ENCODE measurements at places on chromosomes 13 and 19. TPM values are rescaled to one million over a fixed set of nuclear protein-coding genes. Genes with fewer than 3 reads are reported as not detected.
A peak's percentile ranks its signal among the peaks of the same experiment; 100 is the strongest.

Gene SIPA1L3
- 6.1 TPM for total RNA-seq

Gene ZNF497
- total RNA-seq = 0.08 TPM

Gene SMIM17
- not detected for total RNA-seq

Gene ZNF726
- total RNA-seq = not detected

Gene CFAP97D2
- not detected for total RNA-seq

Gene C19orf85
- not detected for total RNA-seq

Gene PNKP
- 20.6 TPM for total RNA-seq

Gene FBXW9
- total RNA-seq = 1.3 TPM

Gene ADGRE2
- total RNA-seq = 0.96 TPM

- no peak for DNase-seq
Measured at GRCh38 chr19:23436944-23437343, 41.7 kb upstream of the ZNF91 start.

GRCh38 chr13:93726173-93726957, 499.8 kb downstream of the GPC6 start:
- no peak for DNase-seq

GRCh38 chr13:76904507-76904906, 18.3 kb upstream of the KCTD12 start:
- DNase-seq = no peak

- DNase-seq = no peak
Measured at GRCh38 chr13:112802802-112803195, 113.0 kb downstream of the ATP11A start.

DNA sequence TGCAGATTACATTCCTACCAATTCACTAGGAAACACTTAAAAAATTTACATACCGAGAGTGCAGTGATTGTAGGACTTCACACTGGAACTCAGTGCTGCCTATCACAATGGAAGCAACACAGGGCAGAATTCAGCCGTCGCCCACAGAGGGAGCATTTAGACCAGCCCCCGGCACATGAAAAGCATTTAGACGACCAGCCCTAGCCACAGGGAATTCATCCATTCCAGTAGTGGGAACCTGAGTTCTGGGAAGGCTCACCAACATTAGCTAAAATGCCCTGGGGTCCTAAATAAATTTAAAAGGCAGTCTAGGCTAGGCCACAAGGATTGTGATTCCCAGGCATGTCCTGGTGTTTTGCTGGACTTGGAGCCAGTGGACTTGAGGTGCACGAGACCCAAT, 155.2 kb downstream of the LIG4 start:
- DNase-seq = no peak

- peak; percentile 15 for DNase-seq
Measured at GRCh38 chr19:47390533-47391488, 28.5 kb downstream of the MEIS3 start.

DNA sequence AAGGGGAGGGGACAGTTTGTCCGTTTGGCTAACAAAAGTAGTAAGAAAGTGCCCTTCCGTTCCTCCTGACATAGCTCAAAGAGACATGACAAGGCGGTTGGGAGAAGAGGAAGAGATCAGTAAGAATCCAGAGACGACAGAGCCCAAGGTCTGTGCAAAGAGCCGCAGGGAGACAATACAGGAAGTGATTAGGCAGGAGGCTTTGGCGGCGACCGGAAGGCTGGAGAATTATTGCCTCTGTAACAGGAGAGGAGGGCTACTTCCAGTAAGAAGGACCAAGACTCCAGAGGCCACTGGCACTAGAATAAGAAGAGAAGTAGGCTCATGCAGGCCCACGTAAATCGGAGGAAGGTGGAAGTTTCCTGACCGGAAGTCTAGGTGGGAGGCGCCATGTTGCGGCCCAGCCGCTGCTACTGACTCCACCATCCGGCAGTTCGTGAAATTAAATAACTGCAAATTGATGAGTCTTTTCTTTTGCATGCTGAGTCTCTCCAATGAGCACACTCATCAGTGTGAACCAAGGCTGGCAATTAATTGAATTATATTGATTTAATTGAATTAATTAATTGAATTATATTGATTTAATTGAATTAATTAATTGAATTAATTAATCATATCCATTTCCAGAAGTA, 9.9 kb downstream of the RFX2 start:
- DNase-seq = peak; percentile 61

- no peak for DNase-seq
Measured at GRCh38 chr13:49367640-49368422, 76.0 kb downstream of the CAB39L start.

DNA sequence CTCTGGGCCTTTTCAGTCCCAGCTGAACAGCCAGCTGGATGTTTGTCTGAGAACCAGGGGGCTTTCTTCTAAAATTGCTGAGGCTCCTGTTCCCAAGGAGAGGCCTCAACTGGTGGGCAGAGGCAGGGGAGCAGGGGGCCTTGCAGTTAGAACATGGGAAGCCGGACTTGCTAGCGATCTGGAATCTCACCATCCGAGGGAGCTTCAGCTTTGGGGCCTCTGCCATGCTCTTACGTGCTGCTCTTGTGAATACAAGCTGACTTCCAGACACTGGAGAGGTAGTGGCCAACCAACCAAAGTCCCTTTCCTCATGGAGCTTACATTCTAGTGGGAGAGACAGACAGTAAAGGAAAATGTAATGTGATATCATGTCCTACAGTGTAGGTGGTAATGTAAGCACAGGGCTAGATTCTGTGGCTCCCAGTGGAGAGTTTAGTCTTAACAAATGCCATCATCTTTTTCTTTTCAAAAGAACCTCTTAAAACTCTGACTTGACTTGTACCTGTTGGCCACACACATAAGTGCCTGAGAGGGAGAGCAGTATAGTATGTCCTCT, 22.2 kb downstream of the SHISA2 start:
- DNase-seq = no peak

GRCh38 chr13:24287748-24288287, 21.6 kb upstream of the C1QTNF9 start:
- no peak for DNase-seq

- DNase-seq = no peak
Measured at GRCh38 chr19:51681286-51681941, 11.7 kb upstream of the SPACA6 start.

GRCh38 chr13:48783181-48783630, 129.5 kb downstream of the CYSLTR2 start:
- peak; percentile 70 for DNase-seq

DNA sequence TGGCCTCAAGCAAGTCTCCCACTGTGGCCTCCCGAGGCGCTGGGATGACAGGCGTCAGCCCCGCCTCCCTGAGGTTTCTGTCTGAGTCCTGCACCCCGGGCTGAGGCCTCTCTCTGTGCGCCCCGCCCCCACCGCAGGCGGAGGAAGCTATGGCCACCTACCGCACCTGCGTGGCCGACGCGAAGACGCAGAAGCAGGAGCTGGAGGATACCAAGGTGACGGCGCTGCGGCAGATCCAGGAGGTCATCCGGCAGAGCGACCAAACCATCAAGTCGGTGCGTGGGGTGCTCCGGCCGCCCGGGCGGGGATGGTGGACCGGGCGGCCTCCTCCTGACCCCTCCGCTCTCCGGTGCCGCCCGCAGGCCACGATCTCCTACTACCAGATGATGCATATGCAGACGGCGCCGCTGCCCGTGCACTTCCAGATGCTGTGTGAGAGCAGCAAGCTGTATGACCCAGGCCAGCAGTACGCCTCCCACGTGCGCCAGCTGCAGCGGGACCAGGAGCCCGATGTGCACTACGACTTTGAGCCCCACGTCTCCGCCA, 12.7 kb downstream of the ARHGAP45 start:
- no peak for DNase-seq

DNA sequence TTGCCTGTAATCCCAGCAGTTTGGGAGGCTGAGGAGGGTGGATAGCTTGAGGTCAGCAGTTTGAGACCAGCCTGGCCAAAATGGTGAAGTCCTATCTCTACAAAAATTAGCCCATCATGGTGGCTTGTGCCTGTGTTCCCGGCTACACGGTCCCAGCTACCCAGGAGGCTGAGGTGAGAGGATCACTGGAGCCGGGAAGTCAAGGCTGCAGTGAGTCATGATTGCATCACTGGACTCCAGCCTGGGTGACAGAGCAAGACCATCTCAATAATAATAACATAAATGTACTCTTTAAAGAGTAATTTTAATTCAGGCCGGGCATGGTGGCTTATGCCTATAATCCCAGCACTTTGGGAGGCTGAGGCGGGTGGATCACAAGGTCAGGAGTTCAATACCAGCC, 38.7 kb downstream of the SKA3 start:
- no peak for DNase-seq

GRCh38 chr19:1125601-1126467, 22.0 kb downstream of the GPX4 start:
- no peak for DNase-seq

DNA sequence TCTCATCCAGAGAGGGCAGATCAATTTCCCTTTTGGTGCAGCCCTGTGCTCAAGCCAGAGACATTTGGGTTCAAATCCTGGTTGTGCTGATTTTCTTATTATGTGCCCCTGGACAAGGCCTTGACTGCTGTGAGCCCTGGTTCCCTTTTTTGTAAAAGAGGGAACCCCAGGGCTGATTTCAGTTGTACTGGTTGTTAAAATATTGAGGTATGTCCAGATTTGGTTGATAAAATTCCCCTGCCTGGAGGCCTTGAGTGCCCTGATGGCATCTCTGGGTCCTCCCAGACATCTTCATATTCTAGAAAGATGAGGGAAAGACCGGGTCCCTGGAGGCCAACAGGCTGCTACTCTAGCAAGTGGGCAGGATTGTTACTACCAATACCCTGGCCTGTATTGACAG, 14.4 kb upstream of the PLAUR start:
- DNase-seq = no peak

- DNase-seq = no peak
Measured at GRCh38 chr19:18517606-18518005, 4.3 kb downstream of the ELL start.

DNA sequence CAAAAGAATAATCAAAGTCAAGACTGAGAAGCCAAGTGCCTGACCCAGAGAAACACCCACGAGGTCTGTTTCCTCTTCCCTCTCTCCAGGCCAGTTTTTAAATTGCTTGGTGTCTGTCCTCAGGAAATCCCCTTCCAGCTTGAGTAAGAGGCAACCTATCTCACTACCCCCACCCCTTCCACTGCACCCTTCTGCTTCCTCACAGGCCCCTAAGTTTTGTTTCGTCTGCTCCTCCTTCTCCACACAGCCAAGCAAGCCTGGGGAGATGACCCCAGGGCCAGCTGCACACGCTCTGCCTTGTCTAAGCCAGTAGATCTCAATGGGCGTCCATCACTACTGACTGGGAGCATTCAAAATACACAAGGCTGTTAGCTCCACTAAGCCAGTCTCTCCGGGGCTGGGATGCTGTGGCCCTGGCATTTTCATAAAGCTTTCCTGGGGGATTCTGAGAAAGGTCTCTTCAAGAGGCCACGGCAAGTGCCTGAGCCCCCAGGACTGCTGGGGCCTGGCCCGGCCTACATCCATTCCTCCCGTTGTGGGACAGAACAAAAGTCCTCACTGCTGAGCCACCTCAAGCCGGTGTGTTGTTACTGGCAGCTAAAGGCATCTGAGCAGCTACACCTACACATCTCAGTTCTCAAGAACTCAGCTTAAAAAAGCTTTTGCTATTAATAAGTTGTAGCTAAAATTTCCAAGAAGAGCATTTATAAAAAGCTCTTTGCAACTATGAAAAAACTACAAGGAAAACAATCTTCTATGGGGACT, 14.9 kb upstream of the IL4I1 start:
- no peak for DNase-seq

DNA sequence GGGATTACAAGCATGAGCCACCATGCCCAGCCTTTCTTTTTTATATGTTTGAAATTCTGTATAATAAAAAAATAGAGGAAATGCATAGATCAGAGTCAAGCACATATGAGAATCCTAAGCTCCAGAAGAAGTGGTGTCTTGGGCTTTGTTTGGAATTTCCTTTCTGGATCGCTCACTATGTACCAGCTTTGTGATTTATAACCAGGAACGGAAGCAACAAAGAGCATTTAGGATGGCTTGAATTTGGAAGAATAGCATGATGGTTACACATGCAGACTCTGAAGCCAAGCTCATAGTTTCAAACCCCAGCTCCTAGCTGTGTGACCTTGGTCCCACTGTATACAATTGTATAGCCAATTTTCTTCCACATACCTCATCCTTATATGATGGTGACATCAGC, 28.0 kb upstream of the SLC15A1 start:
- no peak for DNase-seq

DNA sequence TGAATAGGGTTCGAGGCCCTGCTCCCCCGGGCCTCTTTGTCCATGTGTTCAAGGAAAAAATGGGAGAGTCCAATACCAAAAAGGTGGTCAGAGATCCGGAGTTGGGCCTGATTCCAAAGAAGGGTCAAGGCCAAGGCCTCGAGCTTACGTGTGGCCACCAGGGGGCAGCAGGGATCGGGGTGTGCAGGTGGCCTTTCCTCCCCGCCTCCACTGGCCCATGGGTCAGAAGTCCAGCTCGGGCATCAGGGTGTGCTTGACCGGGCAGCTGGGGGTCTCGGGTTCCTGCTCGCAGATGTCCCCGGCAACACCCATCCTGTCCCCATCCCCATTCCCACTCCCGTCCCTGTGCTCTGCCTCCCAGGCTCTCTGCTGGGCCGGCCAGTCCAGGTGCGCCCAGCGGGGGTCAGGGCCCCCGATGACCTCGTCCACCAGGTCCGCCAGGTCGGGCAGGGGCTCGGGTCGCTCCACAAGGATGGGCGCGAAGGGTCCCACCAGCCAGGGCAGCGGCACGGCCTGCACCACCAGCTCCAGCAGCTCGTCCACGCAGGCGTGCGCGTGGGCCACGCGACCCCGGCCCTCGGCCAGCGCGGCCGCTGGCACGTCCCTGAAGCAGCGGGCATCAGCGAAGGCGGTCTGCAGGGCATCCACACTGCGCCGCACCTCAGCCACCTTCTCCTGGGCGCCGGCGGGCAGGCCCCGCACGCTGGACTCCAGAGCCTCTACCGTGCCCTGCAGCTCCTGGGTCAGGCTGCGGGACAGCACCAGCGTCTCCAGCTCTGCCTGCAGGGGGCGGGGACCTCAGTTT, 5.2 kb upstream of the PLIN4 start:
- peak; percentile 71 for DNase-seq

DNA sequence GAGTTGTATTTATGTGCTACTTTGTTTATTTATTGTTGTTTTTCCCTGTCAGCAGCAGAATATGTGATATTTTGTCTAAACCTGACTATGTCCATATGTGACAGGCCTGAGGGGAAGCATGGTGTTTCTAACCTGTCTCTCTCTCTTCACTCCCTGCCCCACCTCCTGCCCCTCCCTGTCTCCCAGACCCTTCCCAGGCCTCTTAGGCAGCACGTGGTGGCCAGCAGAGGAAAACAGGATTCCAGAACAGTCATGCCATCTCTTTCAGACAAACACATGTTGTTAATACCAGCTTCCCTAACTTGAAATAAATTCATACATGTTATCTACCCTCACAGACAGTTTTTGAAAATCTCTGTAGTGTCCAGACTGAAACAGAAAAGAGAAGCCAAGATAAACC, 31.0 kb upstream of the ATP11A start:
- no peak for DNase-seq

DNA sequence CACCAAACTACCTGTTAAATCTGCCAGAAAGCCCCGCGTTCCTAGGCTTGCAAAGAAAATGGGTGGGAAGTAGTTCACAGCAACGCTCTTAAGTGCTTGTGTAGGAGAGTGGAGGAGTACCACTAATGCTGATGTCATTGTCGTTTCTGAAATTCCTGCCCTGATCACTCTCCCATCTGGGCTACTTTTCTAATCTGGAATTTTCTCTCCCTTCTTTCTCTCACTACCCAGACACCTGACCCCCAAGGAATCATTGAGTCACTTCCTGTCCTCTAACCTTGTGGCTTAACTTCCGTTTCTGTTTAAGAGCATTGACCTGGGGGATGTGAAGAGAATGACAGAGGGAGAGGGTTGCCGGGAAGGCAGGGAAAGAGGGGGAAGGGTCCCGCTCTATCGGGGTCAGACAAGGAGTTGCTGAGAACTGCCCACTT, 98.7 kb downstream of the STARD13 start:
- DNase-seq = no peak

- no peak for DNase-seq
Measured at GRCh38 chr13:97414392-97414791, 19.6 kb upstream of the RAP2A start.
